ENCODE measurements at places on chromosomes 16 and 17.

- no peak for DNase-seq
These were observed 620.9 kb upstream of the CDH8 start for GRCh38 chr16:62657116-62657515.

- DNase-seq, result no peak
These were observed 164.1 kb downstream of the SEC14L1 start for GRCh38 chr17:77304746-77305473.

- DNase-seq, result peak; percentile 47
These were observed 230.5 kb downstream of the SEC14L1 start for GRCh38 chr17:77371117-77371887.

GRCh38 chr16:19874851-19875546, 9.6 kb downstream of the GPRC5B start:
- no peak for DNase-seq

- DNase-seq, result no peak
These were observed 1795.9 kb downstream of the TP53TG3F start for GRCh38 chr16:35255186-35255803.

DNA sequence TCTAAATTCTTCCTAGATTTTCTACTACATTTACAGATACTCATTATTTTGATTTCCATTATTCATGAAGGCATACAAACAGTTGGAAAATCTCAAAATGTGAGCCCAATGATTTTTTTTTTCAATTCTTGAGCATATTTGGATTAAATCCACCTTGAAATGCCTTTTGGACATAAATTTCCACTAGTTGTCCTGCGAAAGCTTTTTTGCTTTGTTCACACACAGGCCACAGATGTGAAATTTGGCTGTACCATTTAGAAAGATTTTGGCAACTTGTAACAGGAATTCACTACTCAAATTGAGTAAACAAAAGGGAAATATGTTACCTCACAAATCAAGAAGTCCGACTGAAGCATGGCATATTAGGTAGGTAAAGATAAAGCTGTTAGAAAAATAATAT, 1631.0 kb downstream of the CDH8 start:
- DNase-seq, result no peak

DNA sequence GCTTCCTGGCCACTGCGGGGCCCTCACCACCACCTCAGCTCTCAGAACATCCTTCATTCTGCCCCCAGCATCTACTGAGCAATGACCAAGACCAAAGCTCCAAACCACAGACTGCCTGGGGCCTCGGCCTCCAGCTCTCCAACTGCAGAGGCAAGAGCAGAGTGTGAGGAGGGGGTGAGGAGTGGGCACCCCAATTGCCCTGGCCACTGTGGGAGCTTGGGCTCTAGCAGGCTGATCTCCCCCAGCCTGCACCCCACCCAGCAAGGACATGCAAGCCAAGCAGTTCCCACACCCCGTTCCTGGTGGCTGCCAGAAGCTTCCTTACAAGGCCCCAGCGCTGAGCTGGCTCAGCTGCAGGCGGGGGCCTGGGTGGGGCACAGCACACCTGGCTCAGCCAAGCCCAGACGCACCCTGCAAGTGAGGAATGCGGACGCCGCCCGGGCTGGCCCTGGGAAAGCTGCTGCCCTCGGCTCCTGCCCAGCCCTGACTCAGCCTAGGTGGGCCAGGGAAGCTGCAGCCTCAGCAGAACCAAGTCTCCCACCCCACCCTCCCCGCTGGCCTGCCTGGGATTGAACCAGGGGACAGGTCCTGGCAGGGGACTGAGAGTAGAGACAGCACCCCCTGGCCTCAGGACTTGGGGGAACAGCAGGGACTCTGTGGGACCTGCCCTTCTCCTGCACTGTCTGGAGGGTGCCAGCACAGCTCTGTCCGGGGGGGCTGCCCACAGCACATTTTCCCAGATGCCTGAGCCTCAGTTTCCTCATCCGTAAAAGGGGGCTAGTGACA, 29.7 kb upstream of the KRT17 start:
- DNase-seq, result no peak

DNA sequence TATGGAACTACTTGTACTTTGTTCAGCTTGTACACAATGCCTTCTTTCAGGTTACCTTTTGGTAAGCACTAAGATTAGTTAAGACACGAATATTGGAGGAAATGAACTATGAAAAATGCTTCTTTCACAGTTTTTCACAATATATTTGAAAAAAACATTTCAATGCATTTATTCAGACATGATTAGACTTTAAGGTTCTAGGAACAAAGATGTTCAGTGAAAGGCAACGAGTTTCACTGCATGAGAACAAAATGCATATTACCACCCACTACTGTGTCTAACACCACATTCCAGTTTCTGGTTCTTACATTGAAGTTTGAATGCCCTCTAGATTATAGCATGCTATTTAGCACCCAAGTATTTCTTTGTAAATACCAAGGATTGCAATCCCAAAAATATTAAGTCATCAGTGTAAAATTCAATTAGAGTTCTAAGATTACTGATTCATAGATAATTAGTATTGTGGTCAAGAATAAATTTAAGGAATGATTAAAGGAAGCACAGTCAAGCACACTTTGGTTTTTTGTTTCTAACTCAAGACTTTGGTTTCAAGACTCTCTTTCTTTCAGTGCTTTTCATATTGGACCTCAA, 261.7 kb downstream of the CEP112 start:
- no peak for DNase-seq

DNA sequence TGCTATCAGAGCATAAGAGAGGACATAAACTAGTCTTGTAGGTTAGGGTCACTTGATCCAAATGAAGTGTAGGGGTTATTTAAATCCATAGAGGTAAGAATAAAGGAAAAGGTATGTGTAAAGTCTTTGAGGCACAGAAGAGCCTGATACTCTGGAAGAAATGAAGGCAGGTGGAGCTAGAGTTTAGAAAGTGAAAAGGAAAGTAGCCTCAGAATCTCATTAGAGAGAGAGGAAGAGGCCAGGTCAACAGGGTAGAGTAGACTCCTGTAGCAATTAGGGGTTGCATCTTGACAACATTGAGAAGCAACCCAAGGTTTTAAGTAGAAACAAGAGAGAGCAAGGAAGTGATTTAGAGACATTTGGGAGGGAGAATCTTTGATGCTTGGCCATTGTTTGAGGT, 235.2 kb upstream of the SOX9 start:
- DNase-seq, result no peak

GRCh38 chr16:3983081-3983520, 102.6 kb upstream of the CREBBP start:
- peak; percentile 17 for DNase-seq

DNA sequence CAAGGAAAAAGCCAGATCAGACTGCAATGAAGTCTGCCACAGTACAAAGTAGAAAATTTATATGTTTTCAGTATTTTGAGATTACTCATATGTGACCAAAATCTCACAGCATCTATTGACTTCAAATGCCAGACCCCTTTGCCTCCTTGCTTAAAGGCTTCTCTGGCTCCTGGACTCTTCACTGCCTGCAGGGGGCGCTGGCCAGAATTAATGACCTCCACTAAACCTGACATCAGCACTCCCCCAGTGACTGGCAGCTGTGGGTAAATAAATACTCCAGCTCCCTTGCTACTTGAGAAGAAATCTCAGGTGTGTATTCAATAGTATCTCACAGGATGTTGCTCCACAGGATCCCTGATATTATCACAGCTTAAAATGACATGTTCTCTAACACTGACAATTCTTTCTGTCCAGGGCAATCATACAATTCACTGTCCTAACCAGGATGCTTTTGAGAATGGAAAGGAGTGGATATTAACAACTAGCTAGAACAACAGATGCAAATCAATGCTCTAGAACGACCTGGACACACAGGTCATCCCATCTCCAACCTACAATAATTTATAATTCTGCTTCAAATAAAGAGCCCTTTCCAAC, 4.0 kb downstream of the BECN1 start:
- DNase-seq, result peak; percentile 59

- no peak for DNase-seq
These were observed 206.0 kb downstream of the IRX3 start for GRCh38 chr16:54080524-54081008.

GRCh38 chr16:75745242-75745641, 19.0 kb upstream of the CPHXL start:
- DNase-seq, result no peak

GRCh38 chr16:57167953-57168352, 17.9 kb downstream of the PSME3IP1 start:
- no peak for DNase-seq

- peak; percentile 48 for DNase-seq
These were observed 61.7 kb upstream of the LGALS9 start for GRCh38 chr17:27569257-27569722.

DNA sequence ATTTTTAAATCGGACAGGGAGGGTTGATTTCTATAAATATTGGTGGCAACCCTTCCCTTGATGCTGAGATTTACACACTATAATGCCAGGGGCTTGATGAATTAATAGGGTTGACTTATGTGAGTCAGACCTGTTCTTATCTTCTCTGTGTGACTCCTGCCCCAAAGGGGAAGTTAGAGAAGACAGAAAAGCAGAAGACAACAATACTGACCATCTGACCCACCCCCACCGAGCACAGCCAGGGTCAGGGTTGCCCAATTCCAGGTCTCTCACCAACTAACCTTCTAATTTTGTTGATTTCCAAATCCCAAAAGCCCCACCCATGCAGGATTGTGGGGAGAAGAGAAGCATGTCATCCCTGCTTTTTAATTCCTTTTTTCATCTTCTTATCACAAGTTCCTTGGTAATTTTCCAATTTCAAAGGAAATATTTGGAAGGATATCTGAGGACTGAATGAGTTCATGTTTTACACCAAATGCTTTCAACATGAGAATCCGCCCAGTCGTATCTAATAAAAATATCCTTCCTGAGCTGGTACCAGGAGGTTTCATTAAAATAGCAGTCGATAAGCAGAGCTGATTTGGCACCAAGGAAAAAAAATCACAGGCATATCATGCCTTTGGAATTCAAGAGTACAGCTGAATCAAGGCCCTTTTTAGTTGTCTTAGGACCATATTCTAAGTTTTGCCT, 603.4 kb upstream of the CDH11 start:
- no peak for DNase-seq

DNA sequence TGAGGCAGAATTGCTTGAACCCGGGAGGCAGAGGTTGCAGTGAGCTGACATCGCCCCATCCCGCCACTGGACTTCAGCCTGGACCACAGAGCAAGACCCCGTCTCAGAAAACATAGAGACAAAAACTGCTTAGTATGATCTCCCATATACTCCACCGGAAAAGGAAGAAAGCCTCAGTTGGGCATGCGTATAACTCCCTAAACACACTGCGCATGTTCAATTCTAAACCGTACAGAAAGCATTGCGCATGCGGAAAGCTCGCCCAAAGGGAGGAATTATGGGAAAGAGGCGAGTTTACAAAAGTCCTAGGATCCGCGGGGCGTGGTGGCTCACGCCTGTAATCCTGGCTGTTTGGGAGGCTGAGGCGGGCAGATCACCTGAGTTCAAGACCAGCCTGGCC, 312.7 kb upstream of the ERCC4 start:
- no peak for DNase-seq

DNA sequence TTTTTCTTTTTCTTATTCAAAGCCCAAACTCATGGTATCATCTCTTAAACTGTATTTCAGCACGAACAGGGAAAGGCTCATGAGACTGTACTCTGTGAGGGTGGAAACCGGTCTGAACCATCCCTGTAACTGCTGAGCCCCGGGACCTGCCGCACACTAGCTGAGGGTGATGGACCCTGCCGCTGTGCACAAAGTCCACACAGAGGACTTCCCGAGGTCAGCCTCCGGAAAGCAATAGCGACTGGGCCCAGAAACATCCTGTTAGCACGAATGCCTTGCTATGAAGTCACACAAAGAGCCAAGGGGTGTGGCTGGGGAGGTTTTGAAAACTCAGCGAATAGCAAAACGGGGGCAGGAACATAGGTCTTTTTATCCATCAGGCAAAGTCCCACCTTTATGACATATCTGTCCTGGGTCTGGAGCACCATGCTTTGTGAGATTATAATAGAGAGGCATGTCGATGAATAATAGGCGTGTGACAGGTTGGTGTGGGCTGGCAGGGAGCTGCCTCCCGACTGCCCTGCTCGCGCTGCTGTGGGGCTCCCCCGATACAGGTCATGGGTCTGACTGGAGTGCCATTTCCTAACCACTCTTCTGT, 33.4 kb downstream of the CDK5R1 start:
- DNase-seq, result no peak

- no peak for DNase-seq
These were observed 502 bp downstream of the FAAP100 start for GRCh38 chr17:81551458-81552243.

DNA sequence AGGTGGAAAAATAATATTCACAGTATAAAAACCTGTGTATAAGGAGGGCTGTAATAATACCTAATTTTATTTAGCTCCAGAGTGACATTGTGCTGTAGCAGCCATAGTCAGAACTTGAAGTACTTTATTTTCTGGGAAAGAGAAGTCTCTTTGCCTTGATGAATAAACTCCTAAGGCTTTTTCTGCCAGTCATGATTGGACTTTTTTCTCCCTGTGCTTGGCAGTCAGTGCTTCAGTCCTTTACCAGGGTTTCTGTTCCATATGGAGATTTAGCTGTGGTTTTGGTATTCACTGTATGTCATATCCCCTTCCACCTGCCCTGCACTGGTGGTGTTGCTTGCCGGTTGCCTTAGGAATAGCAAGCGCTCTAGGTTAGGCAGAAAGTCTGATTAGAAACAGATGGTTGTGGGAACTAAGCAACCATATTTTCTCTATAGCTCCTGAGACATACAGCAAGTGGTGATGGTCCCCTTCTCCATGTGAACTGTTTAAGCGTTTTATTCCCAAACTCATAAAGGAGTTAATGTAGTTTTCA, 24.7 kb downstream of the DDX42 start:
- DNase-seq, result no peak

GRCh38 chr17:50478391-50479381, at the start of gene RSAD1:
TSS of gene RSAD1 (plus strand) at chr17:50478860. CDS start at chr17:50478885, 25 bp downstream.
- peak; percentile 88 for DNase-seq

DNA sequence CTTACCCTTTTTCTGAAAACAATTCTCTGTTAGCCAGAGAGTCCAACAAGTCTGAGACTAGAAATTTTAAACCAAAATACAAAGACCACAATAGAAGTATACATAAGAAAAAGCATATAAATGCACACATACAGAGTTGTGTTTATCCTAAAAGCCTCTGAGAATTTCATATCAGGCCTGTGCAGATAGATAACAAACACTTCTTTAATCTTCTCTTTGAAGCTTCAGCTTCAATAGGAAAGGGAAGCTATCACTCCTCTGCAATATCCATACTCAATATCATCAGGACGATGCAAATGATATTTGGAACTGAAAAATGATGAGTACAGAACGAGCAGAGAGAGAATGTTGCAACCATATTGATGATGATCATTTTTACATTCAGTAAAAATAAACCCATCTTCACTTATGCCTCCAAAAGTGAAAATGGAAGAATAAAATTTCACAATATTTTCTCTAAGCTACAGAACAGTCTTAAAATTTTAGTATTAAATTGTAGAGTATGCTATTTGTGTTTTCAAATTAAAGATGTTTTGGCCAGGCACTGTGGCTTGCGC, 61.6 kb downstream of the SKAP1 start:
- DNase-seq, result no peak
